ENCODE measurements at places on chromosomes 2 and 18.

DNA sequence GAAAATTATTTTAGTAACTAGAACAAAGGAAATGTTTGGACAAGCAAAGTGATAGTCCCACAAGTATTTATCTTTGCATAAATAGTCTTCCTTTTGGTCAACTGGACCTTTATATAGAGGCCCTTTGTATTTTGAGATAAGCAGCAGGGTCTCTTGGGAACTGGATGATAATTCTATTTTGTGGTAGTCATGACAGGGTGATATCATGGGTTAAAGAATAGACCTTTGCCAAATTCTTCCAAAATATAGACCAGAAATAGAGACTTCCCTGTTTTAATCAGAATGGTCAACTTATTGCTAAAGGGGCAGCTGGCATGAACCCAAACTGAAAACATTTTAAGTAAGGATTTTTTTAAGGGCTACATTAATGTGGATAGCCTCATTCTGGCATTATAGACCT is 10.5 kb downstream of the PLEK start:
- no peak for DNase-seq

DNA sequence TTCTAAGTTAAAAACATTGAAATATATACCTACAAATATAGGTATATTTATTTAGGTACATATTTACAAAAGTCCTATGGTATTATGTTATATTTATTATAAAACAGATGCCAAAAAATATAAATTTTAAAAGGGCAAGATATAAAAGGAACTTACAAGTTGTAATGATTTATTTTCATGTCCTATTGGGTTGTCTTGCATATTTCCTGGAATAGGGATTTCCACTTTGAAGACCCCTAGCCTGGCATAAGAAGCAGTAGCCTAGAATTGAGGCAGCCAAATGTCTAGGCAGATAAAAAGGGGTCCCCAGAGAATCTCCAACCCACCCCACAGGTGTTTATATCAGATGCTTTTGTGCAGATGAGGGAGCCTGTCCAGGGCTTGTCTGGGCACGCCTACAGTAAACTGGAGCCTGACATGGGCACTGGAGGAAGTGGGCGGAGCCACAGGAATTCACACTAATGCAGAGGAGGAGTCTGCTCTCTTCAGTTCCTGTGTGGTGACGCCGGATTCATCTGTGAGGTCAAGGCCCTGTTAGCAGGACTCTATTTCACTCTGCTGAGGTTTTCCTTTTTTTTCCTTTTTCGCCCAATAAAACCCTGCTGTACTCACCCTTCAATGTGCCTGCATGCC is 1088.9 kb upstream of the PIK3C3 start:
- peak; percentile 31 for DNase-seq

- peak; percentile 77 for DNase-seq
These were observed 139.1 kb downstream of the IRS1 start for GRCh38 chr2:226660526-226660925.

DNA sequence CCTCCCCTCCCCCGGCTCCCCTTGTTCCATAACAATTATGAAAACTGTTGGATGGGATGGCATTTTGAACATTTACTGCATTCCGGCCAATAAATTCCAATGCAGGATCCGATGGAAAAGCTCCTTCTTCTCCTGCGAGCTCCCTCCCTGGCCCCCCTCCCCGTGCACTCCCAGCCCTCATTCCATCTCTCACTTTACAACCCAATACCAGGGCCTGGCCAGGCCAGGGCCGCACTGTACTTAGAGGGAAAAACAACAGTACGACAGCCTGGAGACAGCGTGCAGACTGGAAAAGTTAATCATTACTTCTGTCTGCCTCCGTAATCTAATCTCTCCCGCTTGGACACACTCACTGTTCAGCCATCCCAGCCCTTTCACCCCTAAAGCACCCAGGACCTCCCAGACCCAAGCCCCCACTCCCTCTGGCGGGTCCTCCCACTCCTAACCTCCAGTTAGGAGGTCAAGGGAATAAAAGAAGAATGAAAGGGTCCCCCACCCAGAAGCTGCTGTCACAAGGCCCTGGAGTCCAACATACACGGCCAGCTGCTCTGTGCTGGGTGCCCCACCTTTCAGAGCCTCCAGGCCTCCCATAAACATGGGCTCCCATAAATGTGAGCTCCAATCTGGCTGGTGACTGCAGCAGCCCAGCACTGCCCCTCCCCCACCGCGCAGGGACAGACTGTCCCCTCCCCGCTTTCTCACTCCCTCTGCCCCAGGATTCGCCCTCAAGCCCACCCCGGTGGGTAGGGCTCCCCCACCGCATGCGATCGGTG is 20.6 kb downstream of the SMAD7 start:
- DNase-seq, result peak; percentile 80

GRCh38 chr2:151459358-151459757 is 49.7 kb downstream of the RIF1 start:
- DNase-seq, result peak; percentile 5

DNA sequence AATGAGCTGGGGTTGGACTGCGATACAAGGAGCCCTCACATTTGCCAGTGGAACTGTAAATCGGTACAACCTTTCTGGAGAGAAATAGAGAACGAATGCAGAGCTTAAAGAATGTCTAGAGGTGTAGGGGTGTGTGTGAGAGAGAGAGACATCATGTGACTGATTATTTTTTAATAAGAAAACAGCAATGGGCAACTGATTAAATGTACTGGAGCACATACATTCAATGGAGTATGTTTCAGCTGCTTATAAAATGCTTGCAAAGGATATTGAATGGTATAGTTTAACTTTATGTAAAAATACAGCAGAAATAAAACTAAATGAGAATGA is 391 bp upstream of the TMEM17 start:
- no peak for DNase-seq

DNA sequence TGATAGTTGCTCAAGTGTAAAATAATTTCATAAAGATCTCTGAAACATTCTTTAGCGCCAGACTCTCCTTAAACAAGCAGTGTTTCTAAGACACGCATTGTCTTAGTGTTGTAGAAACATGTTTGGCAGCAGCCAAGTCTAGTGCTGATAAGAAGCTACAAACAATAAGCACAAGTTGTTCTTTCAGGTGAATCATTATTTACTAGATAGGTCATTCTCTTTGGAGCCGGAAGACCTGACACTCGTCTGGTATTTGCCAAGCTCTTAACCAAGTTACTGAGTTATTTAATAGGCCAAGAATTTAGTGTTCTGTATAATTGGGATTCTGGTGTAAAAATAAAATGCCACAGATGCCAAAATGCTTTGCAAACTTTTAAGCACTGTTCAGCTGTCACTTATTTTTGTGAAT is 852.1 kb downstream of the CPS1 start:
- no peak for DNase-seq

DNA sequence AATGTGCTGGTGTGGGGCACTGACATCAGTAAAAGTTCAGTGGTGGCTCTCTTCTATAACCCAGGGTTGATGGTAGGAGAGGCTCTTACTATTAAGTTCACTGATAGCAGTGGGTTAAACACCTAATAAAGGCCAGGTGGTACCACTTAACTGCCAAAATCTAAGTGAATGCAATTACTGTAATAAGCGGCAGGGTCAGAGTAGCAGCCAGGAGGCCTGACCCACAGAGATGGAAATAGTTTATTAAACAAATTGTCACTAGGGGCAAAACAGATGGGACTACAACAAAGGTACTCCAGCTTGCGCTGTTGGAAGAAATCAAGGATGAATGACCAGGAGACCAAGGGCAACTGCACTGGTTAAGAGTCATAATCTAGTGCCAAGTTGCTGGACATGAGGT is 26.6 kb downstream of the ZSWIM2 start:
- no peak for DNase-seq

DNA sequence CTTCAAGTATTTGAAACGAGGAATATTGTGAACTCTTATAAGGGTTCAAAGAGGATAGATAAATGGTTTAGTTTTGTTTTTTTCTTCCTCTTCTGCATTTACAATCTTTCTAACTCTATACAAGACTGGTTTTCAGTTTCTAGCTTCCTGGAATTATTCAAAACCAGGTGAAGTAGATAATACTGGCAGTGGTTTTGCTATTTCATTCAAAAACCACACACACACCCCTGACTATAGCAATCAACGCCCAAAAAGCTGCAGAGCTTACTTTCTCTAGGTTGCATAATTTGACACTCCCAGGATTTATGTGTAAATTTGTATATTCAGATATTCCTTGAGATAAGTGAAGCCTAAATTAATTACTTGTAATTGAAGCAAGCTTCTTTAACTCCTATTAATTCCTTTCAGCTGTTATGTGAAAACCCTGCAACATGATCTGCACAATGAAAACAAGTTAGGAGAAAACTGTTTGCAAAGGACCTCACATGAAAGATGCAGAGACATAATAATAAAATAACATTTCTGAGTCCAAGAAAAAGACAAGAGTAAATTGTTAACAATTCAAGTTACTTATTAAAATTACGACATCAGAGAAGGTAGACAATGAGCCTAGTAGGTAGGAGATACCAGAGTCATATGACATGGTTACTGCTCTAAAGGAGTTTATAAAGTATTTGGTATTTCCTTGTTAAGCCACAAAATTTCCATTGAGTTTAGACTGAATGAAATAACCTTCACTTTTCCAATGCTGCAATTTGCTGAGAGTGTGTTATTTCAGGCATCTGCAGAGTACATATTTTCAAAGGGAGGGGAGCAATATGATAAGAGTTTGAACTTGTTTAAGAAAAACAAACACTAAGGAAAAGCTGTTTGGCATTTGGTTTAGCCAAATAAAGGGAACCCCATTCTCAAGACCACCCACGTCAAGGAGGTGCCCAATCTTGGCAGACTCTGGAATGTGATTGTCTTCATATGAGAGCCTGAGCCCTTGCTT is 1.6 kb upstream of the NFE2L2 start:
- DNase-seq, result peak; percentile 50

GRCh38 chr18:78642296-78642951 is 337.2 kb upstream of the SALL3 start:
- DNase-seq, result no peak

- DNase-seq, result no peak
These were observed 333.9 kb downstream of the LPIN1 start for GRCh38 chr2:12080360-12080759.

- DNase-seq, result no peak
These were observed 483.7 kb downstream of the PTPRM start for GRCh38 chr18:8050616-8051329.

GRCh38 chr2:18599509-18600254 is 10.3 kb upstream of the NT5C1B start:
- peak; percentile 89 for DNase-seq

DNA sequence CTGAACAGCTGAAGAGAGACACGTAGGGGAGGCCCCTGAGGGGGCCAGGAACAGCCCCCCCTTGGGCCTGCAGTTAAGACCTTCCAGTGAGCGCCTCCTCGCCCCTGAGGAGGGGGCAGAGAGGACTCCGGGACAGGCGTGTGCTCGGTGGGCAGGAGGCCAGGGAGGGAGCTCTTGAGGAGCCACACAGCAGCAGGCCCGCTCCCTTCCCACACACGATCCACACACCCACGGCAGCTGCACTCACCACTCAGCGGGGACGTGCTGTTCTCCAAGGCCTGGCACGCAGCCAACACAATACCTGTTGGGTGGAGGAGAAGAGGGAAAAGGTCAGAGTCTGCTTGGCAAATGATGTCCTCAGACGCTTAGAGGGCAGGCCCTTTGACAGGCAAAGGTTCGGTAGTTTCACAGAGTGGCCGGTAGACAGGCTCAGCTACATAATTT is 39.0 kb downstream of the TGFA start:
- DNase-seq, result no peak

DNA sequence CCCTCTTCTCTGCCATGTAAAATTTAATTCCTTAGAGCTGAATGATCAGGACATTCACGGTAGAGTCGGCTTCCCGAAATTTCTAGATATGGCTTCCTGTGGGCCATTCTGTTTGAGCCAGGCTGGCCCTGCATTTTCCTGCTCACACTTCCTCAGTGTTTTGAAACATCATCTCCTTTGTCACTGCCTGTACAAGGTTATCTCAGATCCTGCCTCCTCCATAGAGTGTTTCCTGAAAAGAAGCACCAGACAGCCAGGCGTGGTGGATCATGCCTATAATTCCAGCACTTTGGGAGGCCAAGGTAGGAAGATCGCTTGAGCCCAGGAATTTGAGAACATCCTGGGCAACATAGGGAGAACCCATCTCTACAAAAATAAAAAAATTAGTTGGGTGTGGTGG is 43.6 kb downstream of the GRHL1 start:
- no peak for DNase-seq

GRCh38 chr18:53417003-53417402 is 807.5 kb downstream of the MBD2 start:
- DNase-seq, result peak; percentile 29

DNA sequence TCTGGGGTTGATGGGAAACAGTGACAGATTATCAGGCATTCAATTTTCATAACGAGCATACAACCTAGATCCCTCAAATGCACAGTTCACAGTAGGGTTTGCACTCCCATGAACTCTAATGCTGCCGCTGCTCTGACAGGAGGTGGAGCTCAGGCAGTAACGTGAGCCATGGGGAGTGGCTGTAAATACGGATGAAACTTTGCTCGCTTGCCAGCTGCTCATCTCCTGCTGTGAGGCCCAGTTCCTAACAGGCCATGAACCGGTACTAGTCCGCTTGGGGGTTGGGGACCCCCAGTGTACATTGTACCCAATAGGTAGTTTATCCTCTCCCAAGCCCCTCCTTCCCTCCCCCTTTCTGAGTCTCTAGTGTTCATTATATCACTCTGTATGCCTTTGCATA is 94.6 kb downstream of the PTH2R start:
- no peak for DNase-seq

Data from fibroblast of skin of abdomen (primary cell).